Activated CD8-positive, alpha-beta memory T cell treated with anti-CD3 and anti-CD28 coated beads for 1 hour (primary cell): ENCODE measurements at places on chromosomes 2 and 18.

DNA sequence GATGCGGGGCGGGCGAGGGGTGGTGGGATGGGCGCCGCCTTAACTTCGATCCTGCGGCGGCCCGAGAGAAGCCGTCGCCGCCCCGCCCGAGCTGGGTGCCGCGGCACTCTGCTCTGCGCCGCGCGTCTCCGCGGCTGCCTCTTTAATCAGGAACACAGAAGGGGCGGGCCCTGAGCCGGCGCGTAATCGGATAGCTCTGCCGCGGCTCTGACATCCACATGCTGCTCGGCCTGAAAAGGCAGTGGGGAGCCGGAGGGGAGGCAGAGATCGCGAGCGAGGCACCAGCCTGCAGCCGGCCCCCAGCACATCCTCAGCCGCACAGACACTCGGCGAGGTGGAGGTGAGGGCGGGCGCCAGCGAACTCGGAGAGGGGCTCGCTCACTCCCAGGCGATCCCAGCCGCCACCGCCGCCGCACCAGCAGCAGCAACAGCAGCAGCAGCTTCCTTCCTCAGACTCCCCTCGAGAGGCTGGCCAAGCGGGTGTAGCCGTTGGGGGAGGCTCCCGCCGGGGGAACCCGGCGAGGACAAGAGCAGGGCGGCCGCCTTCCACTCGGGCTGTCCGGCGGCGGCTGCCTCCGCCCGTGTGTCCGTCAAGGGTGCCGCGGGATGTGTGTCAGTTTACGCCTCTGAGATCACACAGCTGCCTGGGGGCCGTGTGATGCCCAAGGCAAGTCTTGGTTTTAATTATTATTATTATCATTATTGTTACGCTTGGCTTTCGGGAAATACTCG, at the start of gene NRP2:
Gene NRP2, plus strand, starts transcription at position 263 of the 732 bp plus-strand sequence. CDS start 790 bp downstream, outside the sequence.
- no peak for DNase-seq

- no peak for DNase-seq
These were observed 159.7 kb downstream of the CD226 start for GRCh38 chr18:69787825-69788547.

- peak; percentile 83 for DNase-seq
These were observed at the start of gene TMSB10 for GRCh38 chr2:84905181-84906107. TSS of gene TMSB10 (plus strand) at chr2:84905656.

GRCh38 chr18:77102259-77103040, 30.1 kb downstream of the MBP start:
- no peak for DNase-seq

- DNase-seq = no peak
These were observed 20.2 kb upstream of the TUBB6 start for GRCh38 chr18:12287684-12288402.

- no peak for DNase-seq
These were observed 10.8 kb upstream of the MAPRE2 start for GRCh38 chr18:35030277-35030989.

GRCh38 chr2:104539649-104540048, 314.3 kb upstream of the POU3F3 start:
- no peak for DNase-seq

DNA sequence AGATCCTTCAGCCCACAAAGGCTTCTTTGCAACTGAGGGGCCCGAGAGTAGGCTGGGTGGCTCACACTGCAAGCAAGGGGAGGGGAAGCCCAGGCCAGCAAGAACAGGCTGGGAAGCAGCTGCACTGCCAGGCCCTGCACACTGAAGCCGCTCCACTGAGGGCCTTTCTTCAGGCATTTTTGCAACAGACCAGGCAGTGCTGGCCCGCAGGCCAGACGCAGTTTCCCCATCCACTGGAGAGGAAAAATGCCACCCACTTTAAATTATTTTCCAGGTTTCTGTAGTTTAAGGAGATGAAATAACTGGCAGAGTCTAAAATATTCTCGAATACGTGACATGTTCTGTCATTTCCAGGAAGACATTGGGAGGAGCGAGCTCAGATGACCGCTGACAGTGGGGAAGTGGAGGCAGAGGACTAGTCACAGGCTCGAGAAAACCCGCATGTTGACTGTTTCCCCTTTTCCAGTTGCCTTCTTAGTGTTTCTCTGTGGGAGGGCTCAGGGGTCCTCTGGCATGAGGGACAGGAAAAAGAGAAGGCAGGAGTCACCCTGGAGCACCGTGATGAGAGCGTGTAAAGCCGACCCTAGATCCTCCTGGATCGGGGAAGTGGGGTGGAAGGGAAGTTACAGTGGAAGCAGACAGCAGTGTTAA, 53.3 kb upstream of the B3GNT7 start:
- DNase-seq = no peak

DNA sequence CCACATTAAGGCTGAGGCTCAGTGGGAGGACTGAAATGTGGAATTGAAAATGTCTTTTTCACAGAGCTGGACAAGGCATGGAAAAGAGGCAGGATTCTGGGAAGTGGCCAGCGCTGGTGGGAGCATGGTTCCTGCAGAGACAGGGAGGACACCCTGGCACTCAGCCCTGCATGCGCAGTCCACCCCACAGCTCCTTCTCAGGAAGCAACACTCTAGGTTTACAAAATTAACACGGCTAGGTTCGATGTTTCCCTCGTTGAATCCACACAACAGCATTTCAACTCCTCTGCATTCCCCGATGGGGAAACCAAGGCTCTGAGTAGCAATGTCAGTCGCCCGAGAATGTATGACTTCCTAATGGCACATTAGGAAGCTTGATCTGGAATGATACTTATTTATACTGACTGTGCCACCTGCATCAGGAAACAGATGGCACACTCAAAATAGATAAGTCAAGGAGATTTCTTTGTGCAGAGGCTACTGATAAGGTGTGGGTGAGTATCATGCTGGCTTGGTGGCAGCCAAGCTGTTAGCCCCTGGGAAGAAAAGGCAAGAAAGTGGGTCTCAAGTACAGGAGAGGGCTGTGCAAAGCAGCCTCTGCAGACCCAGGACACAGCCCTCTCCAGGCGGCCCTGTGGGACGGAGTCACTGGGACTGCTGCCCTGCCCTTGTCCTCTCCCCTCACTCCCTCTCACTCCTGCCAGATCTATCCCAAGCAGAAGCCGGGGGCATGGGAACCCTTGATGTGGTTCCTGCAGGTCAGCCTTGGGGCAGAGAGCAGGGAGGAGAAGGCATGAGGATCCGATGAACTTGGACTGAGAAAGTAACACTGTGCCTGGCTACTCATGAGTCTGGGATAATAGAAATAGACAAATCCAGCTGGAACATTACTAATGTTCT, 158.4 kb upstream of the FHL2 start:
- no peak for DNase-seq

DNA sequence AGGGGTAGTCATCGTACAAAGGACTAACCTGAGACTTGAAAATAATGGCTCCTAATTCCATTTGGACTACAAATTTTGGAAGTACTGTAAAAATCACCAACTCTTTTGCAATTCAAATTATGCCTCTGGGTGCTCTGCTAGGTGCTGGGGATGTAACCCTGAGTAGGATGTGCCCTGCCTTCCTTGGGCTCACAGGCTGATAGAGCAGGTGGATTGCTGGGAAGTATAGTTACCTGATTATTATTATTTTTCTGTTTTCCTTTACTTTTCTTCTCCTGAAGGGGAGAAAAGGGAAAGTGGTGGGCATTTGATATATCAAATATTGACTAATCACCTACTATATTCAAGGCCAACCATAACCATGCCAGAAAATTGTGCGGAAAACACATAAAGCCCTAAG, 119.3 kb upstream of the RIOK3 start:
- no peak for DNase-seq

- no peak for DNase-seq
These were observed 861 bp downstream of the LTBP1 start for GRCh38 chr2:32947484-32948143.

- no peak for DNase-seq
These were observed 599.4 kb downstream of the XIRP2 start for GRCh38 chr2:167487728-167488127.

DNA sequence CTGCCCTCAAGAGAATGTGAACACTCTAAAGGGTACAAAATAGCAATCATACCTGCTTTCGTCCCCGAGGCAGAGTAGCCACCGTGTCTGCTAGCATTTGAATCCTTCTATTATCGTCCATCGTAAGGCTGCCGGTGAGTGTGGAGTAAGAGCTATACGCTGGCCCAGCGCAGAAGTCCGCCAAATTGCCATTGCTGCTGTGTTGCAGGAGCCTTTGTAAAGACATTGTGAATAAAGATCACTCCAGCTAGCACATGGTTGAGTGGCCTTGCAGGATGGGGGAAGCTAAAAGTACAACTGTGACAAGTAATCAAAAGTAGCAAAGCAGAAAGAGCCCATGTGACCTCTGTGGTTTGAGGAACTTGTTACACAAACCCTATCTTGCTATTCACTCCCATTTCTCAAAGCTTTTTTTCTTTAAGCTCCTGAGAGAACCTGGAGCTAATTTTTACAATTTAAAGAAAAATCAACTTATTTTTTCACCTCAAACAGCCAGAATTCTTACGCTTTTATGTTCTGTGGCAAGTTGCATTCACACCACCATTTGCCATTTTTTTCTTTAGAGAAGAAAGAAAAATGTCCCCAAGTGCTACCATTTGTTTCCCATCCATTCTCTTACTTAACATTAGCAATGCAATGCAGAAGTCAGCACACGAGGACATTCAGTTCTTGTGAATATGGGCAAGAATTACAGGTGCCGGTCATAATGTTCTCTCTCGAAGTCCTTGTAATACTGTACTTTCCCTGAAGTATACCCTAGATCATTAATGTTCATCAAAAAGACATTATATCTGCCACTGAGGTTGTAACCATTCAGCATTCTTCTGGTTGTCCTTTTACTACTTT, at the start of gene CYTIP:
Gene CYTIP, minus strand, starts transcription at position 295 of the 846 bp plus-strand sequence. Its CDS starts 69 bp downstream, at position 226.
- peak; percentile 13 for DNase-seq

- no peak for DNase-seq
These were observed 90.6 kb downstream of the PLEKHM3 start for GRCh38 chr2:207934720-207935119.

DNA sequence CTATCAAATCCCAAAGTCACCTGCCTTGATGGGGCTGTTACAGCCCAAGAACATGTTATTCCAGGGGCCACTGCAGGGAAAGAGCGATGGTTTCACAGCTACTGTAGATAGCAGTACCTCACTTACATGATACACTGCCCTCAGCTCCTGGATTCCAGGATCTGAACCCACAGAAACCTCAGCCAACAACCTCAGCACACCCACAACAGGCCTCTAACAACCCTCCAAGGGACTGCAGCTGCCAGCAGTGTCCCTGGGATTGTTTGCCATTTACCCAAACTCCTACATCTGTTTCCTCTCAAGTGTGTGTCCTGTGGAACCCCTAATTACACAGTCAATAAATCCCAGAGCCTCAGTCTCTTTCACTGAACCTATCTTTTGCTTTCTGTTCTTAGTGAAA, 28.2 kb downstream of the OSBPL1A start:
- no peak for DNase-seq

DNA sequence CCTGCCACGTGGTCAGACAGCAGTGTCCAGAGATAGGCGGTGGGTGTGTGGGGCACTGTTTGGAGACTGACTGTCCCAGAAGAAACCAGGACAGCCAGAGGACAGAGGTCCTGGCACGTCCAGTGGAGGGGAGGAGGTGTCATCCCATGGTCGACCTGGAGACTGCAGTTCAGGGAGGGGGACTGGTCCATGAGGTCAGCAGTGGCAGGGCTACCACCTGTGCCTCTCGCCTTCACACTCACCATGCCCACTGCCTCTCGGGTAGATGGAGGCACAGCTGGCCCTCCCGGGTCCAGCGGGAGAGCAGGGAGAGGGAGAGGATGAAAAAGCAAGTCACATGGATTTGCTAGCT, 53.9 kb downstream of the INHBB start:
- DNase-seq = no peak

- DNase-seq = no peak
These were observed 81.2 kb upstream of the CYRIA start for GRCh38 chr2:16746833-16747232.

DNA sequence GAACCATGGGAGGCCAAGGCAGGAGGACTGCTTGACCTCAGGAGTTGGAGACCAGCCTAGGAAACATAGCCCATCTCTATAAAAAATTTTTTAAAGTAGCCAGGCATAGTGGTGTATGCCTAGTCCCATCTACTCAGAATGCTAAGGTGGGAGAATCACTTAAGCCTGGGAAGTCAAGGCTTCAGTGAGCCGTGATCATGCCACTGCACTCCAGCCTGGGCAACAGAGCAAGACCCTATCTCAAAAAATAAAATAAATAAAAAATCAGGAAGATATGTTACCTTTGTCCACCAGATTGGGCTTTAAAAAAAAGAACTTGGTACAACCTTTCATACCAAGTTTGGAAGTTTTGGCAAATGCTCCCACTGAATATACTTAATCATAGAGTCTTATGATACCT, 35.3 kb downstream of the CFAP210 start:
- no peak for DNase-seq

DNA sequence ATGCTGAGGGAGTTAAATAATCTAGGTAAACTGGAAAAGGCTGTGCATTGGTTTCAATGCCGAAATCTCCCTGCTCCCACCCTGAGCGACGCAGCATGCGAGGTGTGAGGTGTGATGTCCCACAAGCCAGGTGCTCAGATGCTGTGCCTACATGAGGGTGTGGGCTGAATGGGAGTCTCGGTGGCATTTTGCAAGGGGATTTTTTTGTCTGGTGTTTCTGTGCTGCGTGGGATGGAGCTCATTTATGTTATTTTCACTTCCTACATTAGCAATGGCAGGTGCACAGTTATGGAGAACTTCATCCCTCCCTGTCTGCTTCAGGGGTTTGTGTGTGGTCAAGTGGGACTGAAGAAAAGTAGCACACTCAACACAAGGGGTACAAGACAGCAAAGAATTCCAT, 110.2 kb upstream of the CCDC68 start:
- DNase-seq = no peak

DNA sequence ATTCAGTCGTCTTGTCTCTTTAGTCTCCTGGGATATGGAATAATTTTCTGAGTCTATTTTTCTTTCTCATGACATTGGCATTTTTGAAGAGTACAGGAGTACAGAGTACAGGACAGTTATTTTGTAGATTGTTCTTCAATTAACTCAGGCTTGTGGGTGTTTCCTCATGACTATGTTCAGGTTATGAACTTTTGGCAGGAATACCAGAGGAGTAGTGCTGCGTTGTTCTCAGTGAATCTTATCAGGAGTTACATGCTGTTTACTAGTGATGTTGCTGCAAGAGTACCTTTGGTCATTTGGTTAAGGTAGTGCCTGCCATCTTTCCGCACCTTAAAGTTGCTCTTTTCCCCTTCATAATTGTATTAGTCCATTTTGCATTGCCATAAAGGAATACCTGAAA, 41.3 kb upstream of the AGFG1 start:
- DNase-seq = no peak

- DNase-seq = no peak
These were observed 117.6 kb upstream of the SPATS2L start for GRCh38 chr2:200188876-200189275.

GRCh38 chr18:59008302-59008974, 131.2 kb upstream of the SEC11C start:
- DNase-seq = no peak

DNA sequence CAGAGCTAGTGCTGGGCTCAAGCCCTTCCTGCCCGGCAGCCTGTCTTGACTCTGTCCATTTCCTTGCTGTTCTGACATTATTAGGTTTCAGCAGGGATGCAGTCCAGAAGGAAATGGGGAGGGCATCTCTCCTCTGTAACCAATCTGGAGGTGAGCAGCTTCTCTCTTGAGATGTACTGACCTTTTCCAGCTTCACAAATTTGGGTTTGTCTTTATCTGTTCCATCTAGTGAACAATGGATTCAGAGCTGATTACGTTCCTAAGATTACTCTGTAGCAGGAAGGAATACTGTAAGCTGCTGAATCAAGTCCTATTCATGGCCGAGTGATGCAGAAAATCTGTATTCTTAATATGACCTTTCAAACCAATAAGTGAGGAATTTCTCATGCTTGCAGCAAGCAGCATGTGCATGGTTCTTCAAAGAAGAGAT, 11.0 kb downstream of the PLA2R1 start:
- no peak for DNase-seq

- no peak for DNase-seq
These were observed 3.5 kb downstream of the ACSL3 start for GRCh38 chr2:222864296-222864695.
